Neural cell (in vitro differentiated cells): ENCODE measurements at places on chromosomes 4 and X. TPM values are rescaled to one million over a fixed set of nuclear protein-coding genes. Genes with fewer than 3 reads are reported as not detected.

The ARHGAP4 gene
- polyA plus RNA-seq = 11.2 and 12.1 TPM in 2 replicates

The ARHGEF9 gene
- 71.9 and 73.5 TPM in 2 replicates for polyA plus RNA-seq

The ZNF330 gene
- 32.3 and 38.3 TPM in 2 replicates for polyA plus RNA-seq

The UBQLN2 gene
- 15.2 and 16.6 TPM in 2 replicates for polyA plus RNA-seq

The NR0B1 gene
- polyA plus RNA-seq = not detected in 2 replicates

The WAS gene
- 1.0 and 1.1 TPM in 2 replicates for polyA plus RNA-seq

The RPS6KA3 gene
- 16.5 and 18.1 TPM in 2 replicates for polyA plus RNA-seq

The CT55 gene
- 2.1 TPM in 1 of 2 replicates, not detected in the other for polyA plus RNA-seq

The VEGFC gene
- 0.40 and 0.63 TPM in 2 replicates for polyA plus RNA-seq

The TMPRSS11D gene
- not detected in 2 replicates for polyA plus RNA-seq

The PASD1 gene
- not detected in 2 replicates for polyA plus RNA-seq

The SH3D19 gene
- polyA plus RNA-seq = 0.46 and 0.64 TPM in 2 replicates

The GPRASP1 gene
- polyA plus RNA-seq = 34.3 and 39.5 TPM in 2 replicates

The ZNF630 gene
- 1.5 and 2.3 TPM in 2 replicates for polyA plus RNA-seq

The HHIP gene
- polyA plus RNA-seq = not detected in 2 replicates

The TIGD4 gene
- 3.3 and 4.1 TPM in 2 replicates for polyA plus RNA-seq

The PRPS1 gene
- polyA plus RNA-seq = 60.8 and 65.2 TPM in 2 replicates

The STARD8 gene
- 0.06 and 0.09 TPM in 2 replicates for polyA plus RNA-seq

The MAGEA8 gene
- polyA plus RNA-seq = not detected in 2 replicates

The ADGRG4 gene
- not detected in 2 replicates for polyA plus RNA-seq

The GAGE2A gene
- not detected in 2 replicates for polyA plus RNA-seq

The IBSP gene
- not detected in 2 replicates for polyA plus RNA-seq

The SPP1 gene
- polyA plus RNA-seq = 0.35 and 0.52 TPM in 2 replicates
